ENCODE measurements at places on chromosomes 5 and 9.

- DNase-seq: no peak
These were observed 102.2 kb upstream of the SPRY4 start for GRCh38 chr5:142427015-142427364.

DNA sequence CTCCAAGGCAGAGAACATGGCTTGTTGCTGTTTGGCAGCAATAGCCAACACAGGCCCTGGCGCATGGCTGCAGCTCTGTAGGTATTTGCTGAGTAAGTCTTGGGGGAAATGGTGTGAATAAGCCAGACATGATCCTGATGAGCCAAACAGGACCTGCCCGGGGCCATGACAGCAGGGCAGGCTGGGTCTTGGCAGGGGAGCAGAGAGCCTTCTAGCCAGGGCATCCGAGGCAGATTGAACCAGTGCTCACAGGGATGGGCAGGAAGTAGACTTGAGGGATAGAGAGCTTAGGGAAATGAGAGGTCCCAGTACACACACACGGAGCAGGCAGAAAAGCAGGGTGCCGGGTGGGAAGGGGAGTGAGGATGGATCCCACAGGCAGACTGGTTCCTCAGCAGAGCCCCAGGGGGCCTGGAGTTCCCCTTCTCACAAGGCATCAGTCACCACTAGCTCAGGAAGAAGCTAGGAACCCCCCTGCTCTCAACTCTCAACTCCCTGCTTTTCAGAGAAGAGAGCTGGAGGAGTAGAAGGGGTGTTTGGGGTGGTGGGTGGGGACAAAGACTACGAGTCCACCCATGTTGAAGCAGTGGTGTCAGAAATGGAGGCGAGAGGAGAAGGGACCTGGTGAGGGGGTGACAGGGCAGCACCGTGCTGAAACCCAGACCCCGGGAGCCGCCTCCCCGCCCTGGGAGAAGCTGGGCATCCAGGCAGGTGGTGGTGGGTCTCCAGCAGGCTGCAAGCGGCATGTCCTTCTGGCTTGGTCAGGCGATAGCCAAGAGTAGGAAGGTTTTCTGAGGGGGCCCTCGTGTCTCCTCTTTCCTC, 111.1 kb downstream of the RGS3 start:
- DNase-seq: no peak

GRCh38 chr5:95528565-95528964, 26.2 kb downstream of the SKIC3 start:
- no peak for DNase-seq

GRCh38 chr5:147576646-147577535, 67.0 kb upstream of the DPYSL3 start:
- DNase-seq: no peak

DNA sequence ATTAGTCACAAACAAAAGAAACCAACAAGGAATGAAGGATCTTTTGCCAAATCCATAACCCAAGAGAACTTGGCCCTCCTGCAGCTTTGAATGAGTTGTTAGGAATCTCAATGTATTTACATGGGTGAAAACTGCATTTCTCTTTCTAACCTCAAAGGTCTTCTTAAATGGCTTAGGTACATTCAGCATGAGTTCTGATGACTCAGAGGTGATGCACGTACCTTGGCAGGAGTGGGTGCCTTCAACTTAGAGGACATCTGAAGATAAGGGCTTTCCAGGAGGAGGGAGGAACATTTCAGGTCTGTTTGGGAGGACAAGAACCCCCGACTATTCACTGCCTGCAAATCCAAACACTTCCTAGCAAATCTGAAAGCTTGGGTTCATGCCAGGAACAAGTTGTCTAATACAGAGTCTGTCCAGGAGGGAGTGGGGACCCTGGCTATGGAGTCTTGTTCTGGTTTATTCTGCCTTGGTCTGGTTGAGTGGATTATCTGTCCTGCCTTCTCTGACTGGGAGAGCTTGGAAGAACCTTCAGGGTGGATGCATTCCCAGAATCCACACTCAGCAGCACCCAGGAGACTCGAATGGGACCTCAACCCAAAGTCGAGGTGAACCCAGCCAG, 65.7 kb downstream of the IRX2 start:
- no peak for DNase-seq

- DNase-seq: no peak
These were observed 141.1 kb downstream of the ENTREP1 start for GRCh38 chr9:69466151-69466550.

GRCh38 chr9:85228111-85228855, 513.5 kb downstream of the AGTPBP1 start:
- DNase-seq: no peak

DNA sequence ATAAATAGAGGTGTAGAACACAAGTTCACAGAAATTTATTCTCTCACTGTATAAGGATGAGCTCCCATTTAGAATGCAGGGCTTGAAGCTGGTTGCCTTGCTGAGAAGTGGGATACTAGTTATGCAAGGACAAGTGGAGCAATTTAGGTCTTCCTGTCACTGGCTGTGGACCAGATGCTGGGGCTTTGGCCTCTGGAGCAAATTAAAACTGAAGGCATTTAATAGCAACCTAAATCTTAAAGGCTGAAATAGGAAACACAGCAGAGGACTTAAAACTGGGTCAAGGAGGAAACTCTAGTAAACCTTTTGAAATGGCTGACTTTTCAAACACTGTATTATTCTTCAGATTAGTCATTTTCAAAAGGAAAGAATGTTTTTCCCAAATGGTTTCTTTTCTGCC, 319.4 kb downstream of the RAB3C start:
- no peak for DNase-seq

- DNase-seq: no peak
These were observed 205.5 kb upstream of the SLC24A2 start for GRCh38 chr9:19994296-19994695.

- DNase-seq: no peak
These were observed 109.7 kb downstream of the TSSK1B start for GRCh38 chr5:113325054-113325453.

GRCh38 chr5:61854531-61854930, 451.5 kb upstream of the KIF2A start:
- no peak for DNase-seq

GRCh38 chr9:101859620-101860019, 121.2 kb upstream of the GRIN3A start:
- DNase-seq: no peak

DNA sequence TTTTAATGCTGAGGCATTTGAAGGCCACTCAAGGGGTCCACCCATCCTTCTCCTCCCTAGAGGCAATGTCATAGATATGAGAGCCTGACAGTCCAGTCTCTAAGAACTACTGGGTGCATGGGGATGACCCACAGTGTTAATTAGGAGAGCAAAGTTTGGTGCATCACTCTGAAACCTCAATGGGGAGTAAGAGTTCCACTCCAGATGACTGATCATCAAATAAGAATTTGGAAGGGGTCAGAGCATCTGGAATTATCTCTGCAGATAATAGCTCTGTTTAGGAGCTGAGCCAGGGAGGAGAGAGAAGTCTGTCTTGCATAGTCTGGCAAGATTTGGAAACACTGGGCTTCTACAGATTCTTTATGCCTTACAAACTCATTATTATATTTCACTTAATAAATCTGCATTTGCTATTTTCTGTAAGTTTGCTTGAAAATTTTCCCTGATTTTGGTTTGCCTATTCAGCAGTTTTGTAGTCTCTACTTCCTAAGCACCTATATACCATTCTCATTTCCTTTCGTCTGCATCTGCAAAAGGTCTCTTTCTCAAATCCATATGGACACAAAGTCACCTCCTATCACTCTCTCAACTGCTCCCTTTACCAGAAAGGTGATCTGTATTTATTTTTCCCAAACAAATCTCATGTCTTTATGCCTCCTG, 27.7 kb downstream of the FGF10 start:
- DNase-seq: no peak

- no peak for DNase-seq
These were observed 304.9 kb downstream of the TMEM167A start for GRCh38 chr5:82772281-82772680.

DNA sequence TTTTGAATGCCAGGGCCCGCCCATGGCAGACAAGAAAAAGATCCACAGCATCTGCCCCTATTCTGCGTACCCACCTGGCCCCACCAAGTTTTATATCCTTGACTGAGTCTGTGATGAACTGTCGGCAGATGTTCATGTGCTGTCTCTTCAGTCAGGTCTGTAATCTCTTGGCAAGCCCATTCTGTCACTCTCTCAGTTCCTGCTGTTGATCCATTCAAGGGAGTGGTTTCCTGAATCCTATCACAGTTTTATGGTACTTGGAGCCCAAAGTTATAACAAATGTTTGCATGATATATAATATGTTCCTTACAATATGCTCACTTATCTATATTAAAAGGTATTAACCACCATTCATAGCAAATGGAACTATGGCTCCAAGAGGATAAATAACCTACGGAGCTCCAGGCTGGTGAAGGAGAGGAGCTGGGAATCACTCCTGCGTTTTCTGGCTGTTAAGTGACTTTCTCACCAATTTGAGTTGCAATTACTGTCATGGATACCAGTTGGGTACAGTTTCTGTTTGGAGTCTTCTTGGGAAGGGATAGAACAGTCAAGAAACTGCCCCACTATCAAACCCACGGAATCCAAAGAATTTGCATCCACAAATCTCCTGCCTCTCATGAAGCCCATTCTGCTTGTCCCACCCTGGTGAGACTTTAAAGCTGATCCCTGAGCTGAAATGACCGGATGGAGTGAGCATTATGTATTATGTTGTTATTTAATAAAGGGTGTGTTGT, 103.4 kb upstream of the SPRY4 start:
- no peak for DNase-seq

DNA sequence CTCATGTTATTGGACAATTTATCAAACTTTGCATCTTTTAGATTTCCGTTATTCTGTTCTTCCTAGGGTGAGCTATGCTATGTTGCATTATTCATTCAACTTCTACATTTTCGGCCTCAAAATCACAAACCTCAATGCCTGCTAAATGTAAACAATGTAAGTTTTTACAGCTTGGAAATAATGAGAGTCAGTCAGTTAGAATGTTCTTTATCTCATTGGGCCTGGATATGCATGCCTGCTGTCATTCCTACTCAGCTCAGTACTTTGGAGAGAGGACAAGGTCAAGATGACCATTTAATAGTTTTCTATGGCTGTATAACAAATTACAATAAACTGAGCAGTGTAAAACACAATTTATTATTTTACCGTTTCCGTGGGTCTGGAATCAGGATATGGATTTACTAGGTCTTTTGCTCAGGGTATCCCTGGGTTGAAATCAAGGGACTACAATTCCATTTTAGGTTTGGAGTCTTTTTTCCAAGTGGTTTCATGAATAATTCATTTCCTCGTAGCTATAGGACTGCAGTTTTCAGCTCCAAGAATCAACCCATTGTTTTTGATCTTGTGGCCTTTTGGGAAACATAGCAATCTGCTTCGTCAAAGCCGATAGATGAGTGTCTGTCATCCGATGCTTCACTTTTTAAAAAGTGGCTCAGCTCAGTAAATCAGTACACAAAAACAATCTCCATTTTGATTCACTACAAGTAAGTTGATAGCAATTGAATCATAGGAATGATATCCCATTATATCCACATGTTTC, 1143.2 kb upstream of the CDH6 start:
- no peak for DNase-seq

- no peak for DNase-seq
These were observed 91.1 kb upstream of the FBN2 start for GRCh38 chr5:128629157-128629556.

DNA sequence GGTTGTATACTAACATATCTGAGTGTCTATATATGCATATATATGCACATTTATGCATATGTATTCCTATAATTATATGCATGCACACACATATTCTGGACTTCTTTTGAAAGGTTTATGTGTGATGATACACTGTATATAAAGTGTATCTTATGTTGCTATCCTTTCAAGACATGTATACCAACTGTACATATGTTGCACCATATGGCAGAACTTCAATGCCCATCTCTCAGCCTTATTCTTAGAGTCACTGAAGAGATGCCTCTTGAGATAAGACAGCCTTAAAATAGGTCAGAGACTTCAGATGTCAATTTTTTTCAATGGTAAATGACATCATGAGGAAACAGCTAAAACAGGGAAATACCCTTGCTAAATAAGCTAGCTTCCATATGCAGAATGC, 461.4 kb downstream of the SPATA31D1 start:
- no peak for DNase-seq

- no peak for DNase-seq
These were observed 169.0 kb downstream of the TRIM32 start for GRCh38 chr9:116855881-116856662.

GRCh38 chr5:63121471-63121870, 542.9 kb downstream of the LRRC70 start:
- no peak for DNase-seq

- DNase-seq: no peak
These were observed 68.5 kb upstream of the RAI14 start for GRCh38 chr5:34587355-34588241.

DNA sequence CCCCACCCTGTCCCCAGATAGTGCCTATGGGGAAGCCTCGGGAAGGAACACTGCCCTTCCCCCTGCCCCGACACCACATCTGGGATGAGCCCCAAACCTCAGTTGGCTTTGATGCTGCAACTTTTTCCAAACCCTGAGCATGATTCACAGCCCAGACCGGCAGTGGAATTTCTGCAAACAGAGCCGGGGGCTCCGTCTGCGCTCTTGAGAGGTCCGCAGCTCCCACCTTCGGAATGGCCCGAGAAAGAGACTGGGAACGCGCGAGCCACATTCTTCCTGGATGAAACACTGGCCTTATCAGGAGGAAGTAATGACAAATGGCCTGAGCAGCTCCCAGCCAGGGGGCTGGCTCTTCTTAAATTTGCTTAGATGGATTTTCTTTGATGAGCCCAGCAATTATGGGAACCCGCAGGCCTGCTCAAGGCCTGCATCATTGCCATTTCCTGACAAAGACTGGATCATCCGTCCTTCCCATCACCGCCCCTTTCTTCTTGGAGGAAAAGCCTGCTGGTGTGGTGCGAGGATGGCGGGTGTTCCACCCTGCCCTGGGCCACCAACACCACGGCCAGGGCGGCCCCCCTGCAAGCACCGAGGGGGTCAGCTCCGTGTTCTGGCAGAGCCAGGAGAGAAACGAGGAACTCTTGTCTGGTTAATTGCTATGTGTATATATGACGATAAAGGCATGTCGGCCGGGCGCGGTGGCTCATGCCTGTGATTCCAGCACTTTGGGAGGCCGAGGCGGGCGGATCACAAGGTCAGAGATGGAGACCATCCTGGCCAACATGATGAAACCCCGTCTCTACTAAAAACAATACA, 38.8 kb upstream of the COL5A1 start:
- DNase-seq: no peak

- DNase-seq: no peak
These were observed 3.7 kb upstream of the PAPPA start for GRCh38 chr9:116149844-116150243.

GRCh38 chr9:86682240-86682639, 265.1 kb downstream of the GAS1 start:
- DNase-seq: no peak

- DNase-seq: no peak
These were observed 236.9 kb downstream of the CD180 start for GRCh38 chr5:66959653-66960052.

- DNase-seq: no peak
These were observed 89.0 kb upstream of the IRX2 start for GRCh38 chr5:2840372-2840915.

GRCh38 chr5:93874491-93874890, 133.1 kb upstream of the POU5F2 start:
- DNase-seq: no peak

GRCh38 chr5:93087326-93087725, 493.7 kb downstream of the NR2F1-AS1 start:
- no peak for DNase-seq

- no peak for DNase-seq
These were observed 62.8 kb downstream of the PDZD2 start for GRCh38 chr5:31701642-31702299.

All from stimulated activated CD4-positive, alpha-beta T cell treated with anti-CD3 and anti-CD28 coated beads, Interleukin-1b, Interleukin-23, amount 100 ng/mL, for 1 hour (primary cell).